NCI-H1092 (cell line): ENCODE measurements at places on chromosomes 6 and 20.

DNA sequence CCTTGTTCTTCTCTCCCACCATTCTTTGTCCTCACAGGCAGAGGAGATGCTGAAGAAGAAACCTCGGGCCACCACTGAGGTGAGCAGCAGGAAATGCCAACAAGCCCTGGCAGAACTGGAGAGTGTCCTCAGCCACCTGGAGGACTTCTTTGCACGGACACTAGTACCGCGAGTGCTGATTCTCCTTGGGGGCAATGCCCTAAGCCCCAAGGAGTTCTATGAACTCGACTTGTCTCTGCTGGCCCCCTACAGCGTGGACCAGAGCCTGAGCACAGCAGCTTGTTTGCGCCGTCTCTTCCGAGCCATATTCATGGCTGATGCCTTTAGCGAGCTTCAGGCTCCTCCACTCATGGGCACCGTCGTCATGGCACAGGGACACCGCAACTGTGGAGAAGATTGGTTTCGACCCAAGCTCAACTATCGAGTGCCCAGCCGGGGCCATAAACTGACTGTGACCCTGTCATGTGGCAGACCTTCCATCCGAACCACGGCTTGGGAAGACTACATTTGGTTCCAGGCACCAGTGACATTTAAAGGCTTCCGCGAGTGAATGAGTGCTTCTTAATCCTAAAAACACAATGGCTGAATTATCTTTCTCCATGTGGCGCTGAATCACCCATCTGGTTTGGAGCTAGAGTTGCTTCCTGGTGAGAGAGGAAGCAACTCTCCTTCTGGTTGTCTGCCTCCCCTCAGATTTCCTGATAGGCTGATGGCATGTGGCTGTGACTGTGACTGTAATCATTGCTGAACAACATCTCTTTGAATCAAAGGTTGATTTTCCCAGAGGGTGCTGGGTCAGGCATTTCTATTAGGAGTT, 4.6 kb downstream of the MAD2L1BP start:
- no peak for DNase-seq

GRCh38 chr6:48928937-48929336, 534.1 kb downstream of the MMUT start:
- no peak for DNase-seq

GRCh38 chr6:108667993-108668392, 107.3 kb downstream of the FOXO3 start:
- no peak for DNase-seq

DNA sequence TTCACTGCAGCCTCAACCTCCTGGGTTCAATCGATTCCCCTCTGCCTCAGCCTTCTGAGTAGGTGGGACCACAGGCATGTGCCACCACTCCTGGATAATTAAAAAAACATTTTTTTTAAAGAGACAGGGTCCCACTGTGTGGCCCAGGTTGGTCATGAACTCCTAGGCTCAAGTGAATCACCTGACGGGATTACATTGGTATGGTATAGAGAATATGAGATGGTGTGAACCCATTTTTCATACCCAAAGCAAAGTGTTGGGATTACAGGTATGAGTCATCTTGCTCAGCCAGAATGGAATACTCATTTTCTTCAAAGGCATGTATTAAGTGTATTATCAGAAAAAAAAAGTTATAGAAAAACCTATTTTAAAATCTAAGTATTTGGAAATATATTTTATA, 114.2 kb downstream of the AHI1 start:
- DNase-seq: no peak

GRCh38 chr20:14643146-14643545, 305.7 kb upstream of the FLRT3 start:
- no peak for DNase-seq

DNA sequence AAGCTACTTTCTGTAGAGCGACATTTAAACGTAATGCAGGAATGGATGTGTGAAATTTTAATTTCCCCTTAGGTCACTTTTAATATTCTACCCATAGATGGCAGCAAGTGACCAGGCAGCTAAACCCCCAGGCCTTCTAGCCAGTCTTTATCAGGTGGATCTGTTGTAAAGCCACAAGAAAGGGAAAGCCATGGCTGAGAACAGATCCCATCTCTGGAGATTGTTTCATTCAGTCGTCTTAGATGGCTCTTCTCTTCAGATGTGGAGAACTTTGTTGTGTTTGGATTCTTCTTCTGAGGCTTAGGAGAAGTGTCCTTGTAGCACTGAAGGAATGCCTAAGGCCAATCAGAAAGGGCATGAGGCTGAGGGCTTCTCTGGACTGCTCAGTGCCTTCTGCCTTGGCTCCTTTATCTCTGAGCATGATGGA, 15.8 kb upstream of the RNF182 start:
- peak; percentile 5 for DNase-seq

DNA sequence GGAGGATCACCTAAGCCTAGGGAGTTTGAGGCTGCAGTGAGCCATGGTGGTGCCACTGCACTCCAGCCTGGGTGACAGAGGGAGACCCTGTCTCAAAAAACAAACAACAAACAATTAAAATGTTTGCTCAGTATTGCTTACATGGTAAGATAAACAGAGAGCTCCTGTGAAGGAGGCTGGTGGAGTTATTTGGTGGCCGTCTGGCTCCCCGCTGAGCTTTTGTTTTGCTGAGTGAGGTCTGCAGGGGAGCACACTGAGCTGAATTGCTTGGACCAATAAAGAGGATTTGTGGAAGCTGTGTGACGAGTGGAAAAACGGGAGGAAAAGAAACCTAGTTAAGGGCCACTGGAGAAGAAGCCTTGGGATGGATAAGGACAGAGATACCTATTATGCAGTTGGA, 41.1 kb upstream of the BMP6 start:
- DNase-seq: no peak

- DNase-seq: no peak
These were observed 12.9 kb upstream of the TLDC2 start for GRCh38 chr20:36862857-36863668.

DNA sequence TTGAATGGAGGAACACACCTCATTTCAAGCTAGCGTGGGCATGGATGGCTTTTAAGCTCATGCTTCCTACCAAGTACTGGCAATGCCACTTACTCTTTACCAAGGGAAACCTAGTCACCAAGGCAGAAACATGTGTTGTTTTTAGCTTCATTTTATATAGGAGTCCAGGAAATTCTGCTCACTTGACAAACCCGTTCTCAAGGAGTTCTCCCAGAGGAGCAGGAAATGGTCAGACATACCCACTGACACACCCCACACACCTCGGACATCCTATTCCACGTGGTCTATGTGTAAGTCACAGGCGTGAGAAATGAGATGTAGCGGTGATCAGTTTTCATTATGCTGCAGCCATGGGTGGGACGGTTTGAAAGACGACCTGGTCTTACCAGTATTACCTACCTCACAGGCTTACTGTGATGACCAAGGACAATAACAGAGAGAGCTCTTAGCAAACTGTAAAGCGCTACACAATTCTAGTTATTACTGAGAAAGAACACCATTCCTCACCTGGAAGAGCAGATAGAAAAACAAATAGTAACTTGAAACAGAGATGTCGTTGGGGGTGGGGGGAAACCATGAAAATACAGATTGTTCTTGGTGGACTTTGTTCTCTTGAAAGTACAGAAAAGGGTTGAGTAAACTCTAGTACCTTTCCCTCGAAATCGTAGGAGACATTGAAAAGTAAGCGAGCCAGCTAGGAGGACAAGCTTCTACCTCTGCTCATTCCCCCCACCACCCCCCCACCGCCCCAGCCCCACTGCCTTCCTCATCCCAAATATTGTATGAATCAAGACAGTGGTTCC, 1.7 kb downstream of the CNKSR3 start:
- no peak for DNase-seq

GRCh38 chr6:129875610-129876520, 14.8 kb upstream of the TMEM244 start:
- DNase-seq: no peak

DNA sequence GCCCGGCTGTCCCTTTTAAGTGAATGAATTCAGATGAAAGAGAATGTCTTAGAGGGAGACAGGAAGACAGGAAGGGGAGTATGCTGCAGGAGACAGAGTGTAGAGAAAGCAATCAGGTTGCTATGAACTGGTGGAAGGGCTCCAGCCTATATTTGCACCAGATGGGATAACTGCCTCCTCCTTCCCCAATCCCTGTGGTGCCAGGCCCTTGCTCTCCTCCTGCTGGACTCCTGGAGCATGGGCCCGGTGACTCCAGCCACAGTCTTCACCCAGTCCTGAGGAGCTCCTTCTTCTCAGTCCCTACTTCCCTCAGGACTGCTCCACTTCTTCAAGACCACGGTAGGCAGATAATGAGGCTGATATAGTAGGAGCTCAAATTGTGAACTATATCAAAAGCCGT, 91.8 kb downstream of the TMEM200A start:
- no peak for DNase-seq

- DNase-seq: no peak
These were observed 46.5 kb upstream of the FRMD1 start for GRCh38 chr6:168125429-168126001.

DNA sequence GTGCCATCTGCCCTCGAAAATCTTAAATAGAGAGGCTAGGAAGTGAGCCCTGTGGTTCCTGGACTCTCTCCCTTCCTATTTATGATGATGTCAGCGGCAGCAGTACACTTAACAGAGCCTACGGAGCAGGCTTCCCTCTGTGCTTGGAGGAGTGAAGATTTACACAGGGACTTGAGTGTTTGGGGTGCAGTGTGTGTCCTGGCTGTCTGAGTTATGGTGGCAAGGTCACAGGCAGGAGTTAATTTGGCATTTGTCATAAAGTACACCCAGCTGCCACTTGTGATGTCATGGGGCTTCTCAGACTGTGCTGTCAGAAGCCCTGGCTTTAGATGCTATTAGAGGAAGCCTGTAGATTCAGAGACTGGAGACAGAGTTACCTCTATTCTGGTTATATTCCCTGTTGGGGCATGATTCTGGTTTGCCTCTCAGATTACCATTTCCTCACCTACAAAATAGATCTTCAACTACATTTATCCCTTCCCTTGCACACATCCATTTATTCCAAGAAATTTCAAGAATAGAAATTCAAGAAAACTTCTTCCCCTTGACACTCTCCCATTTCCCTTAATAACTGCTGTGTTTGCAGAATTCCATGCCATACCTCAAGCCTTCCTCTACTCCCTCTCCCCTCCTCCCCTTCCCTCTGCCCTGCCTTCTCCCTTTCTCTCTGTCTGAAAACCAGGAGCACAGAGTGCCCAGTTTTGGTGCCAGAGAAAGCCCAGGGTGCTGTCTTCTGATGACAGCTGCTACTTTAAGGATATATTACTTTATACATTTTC, 72.1 kb downstream of the SLC24A3 start:
- no peak for DNase-seq

GRCh38 chr6:90547991-90548390, 38.9 kb downstream of the MAP3K7 start:
- no peak for DNase-seq

DNA sequence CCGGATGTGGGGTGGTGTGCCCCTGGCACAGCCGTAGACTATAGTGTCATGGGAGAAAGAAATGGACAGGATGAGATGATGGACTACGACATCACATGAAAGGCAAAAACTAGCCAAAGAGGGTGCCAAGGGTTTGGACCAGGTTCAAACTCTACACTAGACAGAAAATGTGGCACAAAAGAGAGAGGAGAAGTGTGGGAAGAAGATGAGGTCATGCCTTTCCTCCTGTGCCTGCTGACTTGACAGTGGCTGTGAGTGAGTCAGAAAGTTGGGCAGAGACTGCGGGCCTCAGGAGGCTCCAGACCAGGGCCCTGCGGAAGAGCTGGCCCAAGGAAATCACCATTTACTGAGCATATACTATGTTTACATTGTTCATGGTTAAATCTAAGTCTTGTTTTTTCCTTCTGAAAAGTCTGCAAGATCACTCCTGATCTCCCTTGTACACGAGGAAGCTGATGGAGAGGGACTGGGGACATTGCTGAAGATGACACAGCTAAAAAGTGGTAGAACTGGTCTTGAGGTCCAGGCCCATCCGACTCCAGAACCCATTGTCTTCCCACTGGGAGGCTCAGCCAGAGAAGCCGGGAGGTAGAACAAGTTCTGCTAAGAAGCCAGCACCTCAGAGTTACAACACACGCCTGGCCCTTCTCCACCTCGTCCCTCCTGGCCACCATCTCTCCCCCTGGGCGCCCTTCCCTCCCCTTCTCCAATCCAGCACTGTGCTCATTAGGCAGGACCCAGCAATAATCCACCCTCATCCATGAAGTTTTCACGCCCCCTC, 35.6 kb downstream of the CNKSR3 start:
- no peak for DNase-seq

DNA sequence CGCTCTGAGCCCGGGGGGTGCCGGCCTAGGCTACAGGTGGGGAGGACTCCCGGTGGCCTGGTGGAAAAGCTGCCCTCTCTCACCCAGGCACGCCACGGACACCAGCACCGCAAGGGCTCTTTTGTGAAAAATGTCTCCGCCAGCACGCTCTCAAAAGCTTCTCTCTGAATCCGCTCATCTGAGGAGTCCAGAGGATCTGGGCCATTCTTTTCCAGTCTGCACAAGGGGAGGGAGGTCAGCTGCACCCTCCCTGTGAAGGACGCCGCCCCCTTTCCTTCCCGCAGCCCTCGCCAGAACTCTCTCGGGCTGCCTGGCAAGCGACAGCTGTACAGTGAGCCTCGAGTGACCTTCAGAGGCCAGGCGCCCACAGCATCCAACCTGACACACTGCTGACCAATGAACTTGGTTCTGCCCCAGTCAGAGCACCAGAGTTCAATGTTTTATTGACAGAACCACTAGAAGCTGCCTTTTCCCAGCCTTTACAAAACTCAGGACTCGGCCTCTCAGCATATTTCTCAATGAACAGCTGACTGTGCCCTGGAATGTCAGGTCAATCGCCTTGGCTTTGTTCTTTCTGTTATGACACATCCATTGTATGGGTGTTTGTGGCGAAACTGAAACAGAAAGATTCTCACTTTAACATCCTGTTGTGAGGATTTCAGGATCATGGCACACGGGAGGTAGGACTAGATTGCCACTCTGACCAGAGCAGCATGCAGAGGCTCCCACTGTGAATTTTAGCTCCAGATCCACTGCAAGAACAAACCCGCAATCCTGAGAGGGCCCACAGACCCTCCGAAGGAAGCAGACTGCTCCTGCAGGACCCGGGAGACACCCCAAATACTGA, 26.7 kb downstream of the SERPINB9 start:
- no peak for DNase-seq

GRCh38 chr6:82331031-82331773, 32.4 kb upstream of the TPBG start:
- DNase-seq: no peak

GRCh38 chr6:25042036-25042521, 106.3 kb upstream of the RIPOR2 start:
- no peak for DNase-seq

- peak; percentile 11 for DNase-seq
These were observed 85.4 kb upstream of the PRSS16 start for GRCh38 chr6:27161946-27162603.

GRCh38 chr6:129593233-129593564, 116.8 kb downstream of the ARHGAP18 start:
- DNase-seq: no peak

GRCh38 chr6:10174761-10175160, 240.1 kb downstream of the TFAP2A start:
- no peak for DNase-seq

DNA sequence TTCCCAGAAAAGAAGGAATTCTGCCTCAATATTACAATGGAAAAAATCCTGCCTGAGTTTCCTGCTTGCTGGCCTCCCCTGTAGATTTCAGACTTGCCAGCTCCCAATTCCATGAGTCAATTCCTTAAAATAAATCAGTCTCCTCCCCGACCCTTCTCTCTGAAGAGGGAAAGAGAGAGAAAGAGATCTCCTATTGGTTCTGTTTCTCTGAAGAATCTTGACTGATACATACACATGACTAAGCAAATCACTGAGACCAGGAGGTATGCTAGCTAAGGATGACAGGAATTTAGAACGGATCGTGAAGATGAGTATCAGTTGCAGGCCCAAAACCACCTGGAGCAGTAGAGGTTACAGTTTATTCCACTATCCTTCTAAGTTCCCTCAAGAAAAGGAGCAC, 11.3 kb upstream of the RBM24 start:
- no peak for DNase-seq

GRCh38 chr6:47655719-47656595, 42.4 kb upstream of the ADGRF4 start:
- no peak for DNase-seq
